ENCODE measurements at places on chromosomes 5 and 9.

DNA sequence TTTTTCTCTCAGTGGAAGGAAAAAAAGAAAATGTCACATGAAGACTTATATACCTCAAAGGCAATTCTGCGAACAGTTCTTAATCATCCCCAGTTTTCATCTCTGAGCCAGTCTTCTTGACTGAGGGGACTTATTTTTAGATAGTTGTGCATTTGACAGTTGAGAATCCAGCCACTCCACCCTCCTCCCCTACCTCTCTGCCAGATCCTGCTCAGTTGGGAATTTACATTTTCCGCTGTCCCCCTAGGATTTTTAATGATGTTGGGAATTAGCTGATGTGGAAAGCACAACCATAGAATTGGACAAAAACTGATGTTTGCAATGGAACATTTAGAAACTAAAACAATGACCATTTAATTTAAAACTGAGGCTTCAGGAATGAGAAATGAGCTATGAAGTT is 194.3 kb upstream of the PIK3R1 start:
- DNase-seq: no peak

DNA sequence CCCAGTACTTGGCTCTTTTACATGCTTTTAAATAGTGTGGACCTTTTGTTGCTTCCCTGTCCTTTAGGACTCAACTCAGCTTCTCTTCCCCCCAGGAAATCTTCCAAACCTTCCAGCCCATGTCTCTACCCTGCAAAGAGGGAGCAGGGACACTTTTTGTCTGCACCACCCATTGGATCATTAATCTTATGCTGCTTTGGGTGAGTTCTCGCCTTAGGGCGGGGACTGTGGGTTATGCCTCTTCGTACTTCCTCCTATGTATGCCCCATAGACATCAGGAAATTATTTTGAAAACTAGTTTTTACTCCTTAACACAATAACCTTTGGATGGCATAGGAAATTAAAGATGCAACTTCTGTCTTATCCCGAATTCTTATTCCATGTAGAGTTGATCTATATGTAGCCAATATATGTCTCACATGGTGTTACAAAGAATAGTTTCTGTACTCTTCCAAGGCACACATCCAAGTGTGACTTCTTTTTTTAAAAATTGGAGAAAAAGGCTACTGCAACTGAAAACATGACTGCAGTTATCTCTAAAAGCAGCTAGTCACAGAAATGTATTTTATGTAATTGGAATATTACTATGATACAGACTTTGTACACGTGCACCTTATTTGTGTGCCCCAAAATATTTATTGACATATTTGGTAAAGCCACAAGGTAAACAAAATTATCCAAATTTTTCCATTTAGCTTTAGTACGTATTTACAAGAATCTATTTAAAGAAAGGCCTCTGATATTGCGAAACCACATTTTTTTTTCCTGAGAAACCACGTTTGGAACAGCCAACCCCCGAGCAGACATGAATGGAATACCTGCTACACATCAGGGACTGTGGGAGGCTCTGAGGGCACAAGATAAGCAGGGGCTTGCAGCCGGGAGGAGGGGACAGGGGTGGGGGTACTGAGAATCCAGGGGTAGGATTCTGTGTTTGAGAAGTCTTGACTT is 133.6 kb downstream of the WDR41 start:
- DNase-seq: no peak

- no peak for DNase-seq
Measured at GRCh38 chr5:39178171-39178570, 41.2 kb downstream of the FYB1 start.

- no peak for DNase-seq
Measured at GRCh38 chr5:124895236-124895635, 148.8 kb upstream of the ZNF608 start.

GRCh38 chr9:119477197-119477596 is 108.0 kb upstream of the BRINP1 start:
- no peak for DNase-seq

GRCh38 chr9:128675382-128675781 is 13.6 kb upstream of the SET start:
- no peak for DNase-seq

DNA sequence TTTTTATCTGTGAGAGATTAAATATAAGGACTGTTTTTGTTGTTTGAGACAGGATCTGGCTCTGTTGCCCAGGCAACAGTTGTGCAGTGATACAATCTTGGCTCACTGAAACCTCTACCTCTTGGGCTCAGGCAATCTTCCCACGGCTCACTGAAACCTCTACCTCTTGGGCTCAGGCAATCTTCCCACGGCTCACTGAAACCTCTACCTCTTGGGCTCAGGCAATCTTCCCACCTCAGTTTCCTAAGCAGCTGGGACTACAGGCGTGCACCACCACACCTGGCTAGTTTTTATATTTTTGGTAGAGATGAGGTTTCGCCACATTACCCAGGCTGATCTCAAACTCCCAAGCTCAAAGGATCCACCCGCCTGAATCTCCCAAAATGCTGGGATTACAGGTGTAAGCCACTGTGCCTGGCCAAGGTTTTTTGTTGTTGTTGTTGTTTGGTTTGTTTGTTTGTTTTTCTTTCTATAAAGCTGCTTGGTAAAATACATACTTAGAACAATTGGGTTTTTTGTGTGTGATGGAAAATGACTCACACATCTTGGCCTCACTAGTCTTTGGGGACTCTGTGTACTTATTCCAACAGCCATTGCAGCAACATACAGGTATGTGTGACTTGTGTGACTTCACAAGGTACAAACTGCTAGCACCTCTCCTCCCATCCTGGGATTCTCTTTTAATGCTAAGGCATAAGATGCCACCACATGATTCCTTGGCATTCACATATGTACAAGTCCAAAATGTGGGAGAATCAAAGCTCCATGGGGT is 36.5 kb upstream of the RASA1 start:
- DNase-seq: no peak

- no peak for DNase-seq
Measured at GRCh38 chr9:84189904-84190303, 150.7 kb downstream of the SLC28A3 start.

GRCh38 chr9:84793251-84793650 is 123.7 kb downstream of the NTRK2 start:
- no peak for DNase-seq

GRCh38 chr5:27034565-27034964 is 3.8 kb downstream of the CDH9 start:
- no peak for DNase-seq

DNA sequence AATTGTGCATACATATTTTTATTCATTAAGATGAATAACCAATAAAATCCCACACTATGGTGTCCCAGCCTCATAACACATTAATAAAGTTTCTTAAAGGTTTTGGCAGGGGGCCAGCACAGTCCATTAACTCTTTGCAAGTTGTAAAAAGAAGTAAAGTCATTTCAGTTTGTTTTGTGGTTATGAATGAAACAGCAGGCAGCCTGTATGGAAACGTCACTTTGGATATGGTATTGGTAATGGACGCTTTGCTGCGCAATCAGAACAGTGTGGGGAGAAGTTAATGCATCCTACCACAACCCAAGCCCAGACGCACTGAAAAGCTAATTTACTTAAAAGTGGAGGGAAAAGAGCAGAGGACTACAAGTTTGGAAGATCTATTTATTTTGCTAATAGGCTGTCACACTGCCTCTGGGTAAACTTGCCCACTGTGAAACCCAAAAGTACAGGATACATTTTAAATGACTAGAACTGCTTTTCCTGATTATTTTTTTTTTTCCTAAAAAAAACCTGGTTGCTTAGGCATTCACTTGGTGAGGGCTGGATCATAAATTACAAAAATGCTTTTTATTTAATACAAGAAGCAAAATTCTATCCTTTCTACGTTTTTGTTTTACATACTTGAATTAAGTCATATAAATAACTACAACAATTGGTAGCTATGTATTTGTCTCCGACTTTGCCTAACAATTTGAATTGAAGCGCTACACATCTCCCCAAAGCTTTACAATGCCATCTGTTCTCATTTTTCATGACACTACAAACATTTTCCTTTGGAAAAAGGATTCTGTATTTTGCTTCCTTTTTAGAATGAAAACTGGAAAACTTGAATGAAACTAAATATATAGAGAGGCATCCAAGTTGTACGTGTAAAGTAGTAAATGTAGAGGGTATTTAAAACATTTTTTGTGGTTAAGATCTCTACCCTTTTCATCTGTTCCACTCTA is 104.3 kb downstream of the NFIB start:
- peak; percentile 19 for DNase-seq

DNA sequence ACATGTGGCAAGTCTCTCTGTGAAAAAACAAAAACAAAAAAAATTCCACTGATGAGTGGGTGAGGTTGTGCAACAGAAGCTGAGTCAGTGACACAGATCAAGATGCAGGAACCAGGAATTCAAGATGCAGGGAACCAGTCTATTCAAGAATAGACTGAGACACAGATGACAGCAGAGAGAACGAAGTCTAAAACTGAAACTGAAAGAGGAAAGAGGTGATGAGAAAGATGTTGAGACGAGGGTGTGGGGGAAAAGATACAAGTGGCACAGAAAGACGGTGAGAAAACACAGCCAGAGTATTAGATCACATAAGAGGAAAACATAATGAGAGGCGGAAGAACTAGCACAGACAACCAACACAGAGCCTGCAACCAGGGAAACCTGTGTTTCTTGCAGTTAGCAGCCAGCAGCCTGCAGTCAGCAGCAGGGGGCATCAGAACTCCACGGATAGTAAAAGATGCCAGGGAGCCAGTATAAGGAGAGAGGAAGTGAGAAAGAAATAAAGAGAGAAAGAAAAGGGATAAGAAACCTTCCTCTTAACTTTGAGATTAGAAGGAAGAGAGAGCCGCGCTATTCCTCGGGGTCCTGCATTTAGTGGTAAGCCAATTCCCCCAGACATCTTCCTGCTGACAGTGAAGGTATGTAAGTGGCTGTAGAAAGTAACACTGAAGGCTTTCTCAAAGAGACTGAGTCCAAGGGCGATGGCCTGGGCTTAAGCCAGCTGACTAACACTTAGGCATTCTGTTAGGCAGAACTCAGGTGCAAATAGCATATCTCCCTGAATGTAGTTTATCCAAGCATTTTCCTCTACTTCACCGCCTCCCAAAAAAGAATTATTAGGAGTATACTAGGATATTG is 79.0 kb downstream of the TLR4 start:
- DNase-seq: no peak

DNA sequence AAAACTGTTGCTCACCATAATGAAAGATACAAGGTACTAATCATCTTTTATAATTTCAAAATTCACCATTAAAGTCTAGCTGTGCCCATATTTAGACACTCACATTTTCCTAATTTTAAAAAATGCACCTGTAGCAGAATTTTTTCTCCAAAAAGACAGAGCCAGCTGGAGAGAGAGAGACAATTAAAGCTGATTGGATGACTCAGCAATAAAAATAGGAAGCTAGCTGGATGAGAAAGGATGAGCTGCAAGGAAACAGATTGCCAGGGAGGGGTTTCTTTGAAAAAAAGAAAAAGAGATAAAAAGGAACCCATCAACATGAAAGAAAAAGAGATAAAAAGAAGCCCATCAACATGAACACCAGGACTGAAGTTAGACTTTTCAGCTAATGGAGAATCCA is 73.8 kb downstream of the HCN1 start:
- DNase-seq: no peak

Data from NCI-H187 treated with DMSO at 0.1 percent for 48 hours (cell line).